ENCODE measurements at places on chromosomes 7 and 10. TPM values are rescaled to one million over a fixed set of nuclear protein-coding genes. Genes with fewer than 3 reads are reported as not detected.

DNA sequence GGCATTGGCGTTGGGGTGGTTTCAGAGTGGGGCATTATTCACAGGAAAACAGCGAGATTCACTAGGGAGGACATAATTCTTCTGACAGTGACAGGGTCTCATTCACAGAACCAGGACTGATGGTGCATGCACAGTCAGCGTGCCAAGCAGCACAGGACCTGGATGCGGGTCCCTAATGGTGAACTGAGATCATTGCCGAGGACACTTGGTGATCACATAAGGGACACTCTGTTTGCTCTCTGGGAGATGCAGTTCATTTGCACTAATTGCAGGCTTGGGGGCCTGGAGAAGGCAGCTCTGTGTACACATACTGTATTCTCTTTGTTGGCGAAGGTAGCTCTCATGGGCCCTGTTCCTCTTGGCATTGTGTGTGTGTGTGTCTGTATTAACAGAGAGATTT lies 716.1 kb downstream of the PHTF2 start:
- DNase-seq = no peak

DNA sequence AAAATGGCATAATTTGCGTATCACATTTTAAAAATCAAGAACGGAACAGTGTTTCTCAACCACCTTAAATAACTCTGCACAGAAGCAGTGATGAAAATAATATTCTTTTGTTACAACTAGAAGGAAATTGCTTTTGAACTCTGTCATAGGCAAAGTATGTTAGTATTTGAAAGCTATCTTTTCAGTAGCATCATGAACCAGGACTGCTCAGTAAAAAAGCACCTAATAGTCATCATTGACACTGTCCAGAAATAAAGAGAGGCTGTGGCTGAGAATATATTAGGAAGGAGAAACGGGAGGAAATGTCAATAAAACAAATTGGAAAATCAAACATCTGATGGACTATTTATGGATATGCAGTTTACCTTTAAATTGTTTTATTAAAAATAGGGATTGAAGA lies 237.2 kb upstream of the AKR1E2 start:
- DNase-seq = no peak

GRCh38 chr7:137772748-137773147 lies 74.0 kb downstream of the DGKI start:
- no peak for DNase-seq

GRCh38 chr7:83547526-83547925 lies 101.4 kb downstream of the SEMA3E start:
- DNase-seq = no peak

DNA sequence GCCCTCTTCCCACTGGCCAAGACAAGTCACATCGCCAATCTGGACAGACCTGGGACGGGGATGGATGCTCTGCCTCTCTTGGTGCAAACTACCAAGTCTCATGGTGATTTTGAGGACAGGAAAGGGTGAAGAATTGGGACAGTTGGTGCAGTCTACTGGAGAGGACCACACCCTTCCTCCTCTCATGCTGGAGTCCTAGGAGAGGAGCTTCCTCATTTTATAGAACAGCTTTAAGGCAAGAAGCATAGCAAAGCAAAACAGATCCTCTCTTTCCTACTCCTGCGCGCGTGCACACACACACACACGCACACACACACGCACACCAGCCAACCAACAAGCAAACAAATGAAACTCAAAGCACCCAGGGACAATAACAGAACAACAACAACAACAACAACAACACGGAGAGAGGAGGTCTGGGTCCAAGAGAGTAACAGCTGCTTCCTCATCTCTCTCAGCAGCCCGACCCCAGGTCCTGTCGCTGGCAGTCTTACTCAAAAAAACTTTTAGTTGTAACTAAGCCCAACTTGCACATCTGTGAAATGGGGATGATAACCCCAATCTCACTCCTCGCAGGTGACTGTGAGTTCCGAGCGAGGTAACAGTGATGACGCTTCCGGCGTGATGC lies 83.4 kb downstream of the TMEM178B start:
- no peak for DNase-seq

DNA sequence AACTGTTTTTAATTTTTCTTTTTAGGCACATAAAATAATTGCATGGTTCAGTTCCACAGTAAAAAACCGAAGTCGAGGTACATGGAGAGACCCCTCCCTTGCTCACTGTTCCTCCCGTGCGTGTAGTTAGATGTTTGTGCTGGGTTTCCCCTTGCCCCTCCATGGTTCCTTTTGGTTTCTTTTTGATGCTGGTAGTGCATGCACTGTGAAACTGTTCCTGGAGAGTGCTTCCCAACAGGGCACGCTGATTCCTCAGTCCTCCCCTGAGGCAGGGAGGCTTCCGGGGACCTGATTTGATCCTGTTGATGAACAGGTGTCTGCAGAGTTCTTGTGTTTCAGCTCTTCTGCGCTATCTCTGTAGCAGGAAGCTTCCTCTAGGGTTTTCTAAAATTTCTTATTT lies 69.5 kb downstream of the ADCY1 start:
- no peak for DNase-seq

DNA sequence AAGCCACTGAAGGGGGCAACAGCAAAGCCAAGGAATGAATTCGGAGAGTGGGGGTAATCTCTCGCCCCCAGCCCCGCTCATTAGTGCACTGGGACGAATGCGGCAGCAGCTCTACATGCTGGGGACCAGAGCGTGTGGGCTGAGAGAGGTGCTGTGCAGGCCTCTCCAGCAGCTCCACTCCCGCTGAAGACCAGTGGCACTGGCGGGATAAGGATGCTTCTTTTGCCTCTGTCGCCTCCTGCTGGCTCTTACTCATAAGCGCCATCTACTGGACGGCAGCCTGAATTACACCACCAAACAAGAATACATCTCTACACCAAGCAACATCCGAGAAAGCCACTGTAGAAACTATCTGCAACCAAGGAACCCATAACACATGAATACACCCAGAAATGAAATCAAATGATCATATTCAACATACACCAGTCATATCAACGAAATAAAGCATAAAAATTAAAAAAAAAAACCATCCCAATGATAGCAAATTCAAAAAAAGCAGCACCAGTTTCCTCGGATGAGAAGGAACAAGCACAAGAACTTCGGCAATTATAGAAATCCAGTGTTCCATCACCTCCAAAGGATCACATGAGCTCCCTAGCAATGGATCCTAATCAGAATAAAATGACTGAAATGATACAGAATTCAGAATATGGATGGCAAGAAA lies 79.0 kb upstream of the TMEM168 start:
- no peak for DNase-seq

DNA sequence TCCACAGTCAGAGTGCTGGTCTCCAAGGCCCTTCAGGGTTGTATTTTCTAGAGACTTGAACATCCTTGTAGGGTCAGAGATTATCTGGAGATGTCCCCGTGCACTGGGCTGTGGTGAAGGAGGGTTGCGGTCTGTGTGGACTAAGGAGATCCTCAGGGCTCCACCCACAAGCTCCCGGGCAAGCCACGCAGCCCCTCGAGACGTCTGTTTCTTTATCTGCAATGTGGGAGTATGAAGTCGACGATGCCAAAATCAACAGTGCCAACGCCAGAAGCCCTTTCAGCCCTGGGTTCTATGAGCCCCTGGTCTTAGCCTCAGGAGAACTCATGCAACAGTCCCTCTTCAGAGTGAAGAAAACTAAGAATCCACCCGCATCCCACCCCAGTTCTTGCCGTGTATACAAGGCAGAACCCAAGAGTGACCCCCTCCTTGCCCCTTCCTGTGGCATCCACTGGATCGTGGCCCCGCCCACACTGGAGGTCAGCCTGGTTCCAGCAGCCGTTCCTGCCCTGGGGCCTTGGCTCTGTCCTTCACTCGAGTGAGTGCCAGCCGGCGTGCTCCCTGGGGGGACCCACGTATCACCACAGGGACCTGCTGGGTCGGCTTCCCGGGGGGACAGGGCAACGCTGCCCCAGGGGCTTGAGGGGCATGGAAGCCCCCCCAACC lies 6.0 kb upstream of the SHH start:
- DNase-seq = no peak

DNA sequence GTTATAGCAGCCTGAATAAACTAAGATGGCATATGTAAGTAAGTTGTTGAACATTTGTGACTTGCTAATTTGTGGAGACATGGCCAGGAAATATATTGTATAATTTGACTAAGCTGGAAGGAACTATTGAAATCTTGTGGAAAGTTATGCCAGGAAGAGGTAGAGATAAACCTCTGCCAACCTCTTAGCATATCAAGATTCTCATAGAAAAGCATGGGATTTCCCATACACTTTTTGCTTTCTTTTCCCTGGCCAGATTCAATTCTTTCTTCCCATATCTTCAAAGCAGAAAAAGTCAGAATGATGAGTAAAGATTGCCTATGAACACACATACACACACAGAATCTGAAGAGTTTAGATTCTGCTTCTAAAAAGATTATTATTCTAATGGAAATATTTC lies 216.2 kb downstream of the SEMA3D start:
- DNase-seq = no peak

GRCh38 chr10:90738885-90739284 lies 119.0 kb downstream of the HTR7 start:
- DNase-seq = no peak

The STOX1 gene
- 0.99 TPM for polyA plus RNA-seq

The MUC3A gene
- 60.4 TPM for polyA plus RNA-seq

The BTBD16 gene
- 0.12 TPM for polyA plus RNA-seq

The AKR1C8 gene
- polyA plus RNA-seq = not detected

The C7orf33 gene
- not detected for polyA plus RNA-seq

The FZD1 gene
- polyA plus RNA-seq = 3.4 TPM

Data from sigmoid colon (tissue), 7 donors.